Left forelimb (tissue), 1 donor: ENCODE measurements at places on chromosomes 6 and 20.

DNA sequence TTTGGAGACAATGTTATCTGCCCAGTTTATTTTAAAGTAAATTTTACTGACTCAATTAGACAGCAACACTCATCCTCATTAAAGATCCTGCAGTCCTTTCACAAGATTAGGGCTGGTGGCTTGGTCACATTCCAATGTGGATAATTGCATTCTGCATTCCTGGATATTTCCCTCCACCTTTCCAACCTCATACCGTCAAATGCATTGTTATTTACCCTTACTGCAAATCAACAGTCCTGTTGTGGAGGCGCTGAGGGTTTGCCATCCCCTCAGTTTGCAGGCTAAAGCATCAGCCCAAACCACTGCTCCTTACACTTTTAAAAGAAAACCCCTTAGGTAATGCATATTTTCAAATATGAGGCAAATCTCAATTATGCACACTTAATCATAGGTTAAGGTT is 5.4 kb downstream of the CITED2 start:
- no peak for DNase-seq

DNA sequence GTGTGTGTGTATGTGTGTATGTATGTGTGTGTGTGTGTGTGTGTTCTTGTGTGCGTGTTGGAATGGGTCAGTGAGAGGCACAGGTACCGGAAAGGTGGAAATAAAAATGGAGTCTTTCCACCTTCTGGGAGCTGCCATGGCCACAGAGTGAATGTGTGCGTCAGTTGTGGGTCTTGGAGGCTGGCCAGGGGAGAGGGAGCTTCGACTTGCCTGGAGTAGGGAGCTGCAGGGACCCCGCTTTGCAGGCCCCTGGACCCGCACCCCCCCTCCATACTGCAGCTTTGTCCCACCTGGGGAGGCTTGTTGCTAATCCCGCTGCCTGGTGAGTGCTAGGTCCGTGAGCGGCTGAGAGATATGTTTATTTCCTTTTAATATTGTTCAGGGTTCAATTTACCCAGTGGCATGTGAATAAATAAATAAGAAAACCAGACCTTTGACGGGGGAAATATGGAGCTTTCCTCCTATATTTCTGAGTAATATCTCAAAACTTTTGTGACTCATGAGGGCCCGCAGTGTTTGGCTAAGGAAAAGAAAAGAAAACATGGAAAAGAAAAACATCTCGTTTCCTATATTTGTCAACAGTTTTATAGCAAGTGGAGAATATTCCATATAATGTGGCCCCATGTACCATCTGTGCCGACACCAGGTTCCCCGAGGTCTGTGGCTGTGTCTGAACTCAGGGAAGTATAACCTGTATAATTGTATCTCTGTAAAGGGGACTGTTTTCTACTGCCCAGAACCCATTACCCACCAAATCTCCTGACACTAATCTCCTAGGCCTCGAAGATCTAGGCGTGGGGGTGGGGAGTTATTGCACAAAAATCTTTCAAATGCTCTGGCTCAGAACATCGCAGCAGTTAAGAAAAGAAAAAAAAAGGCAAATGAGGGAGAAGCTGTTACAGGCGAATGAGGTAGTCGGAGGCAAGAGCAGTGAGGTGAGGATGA is 24.6 kb upstream of the CCDC167 start:
- no peak for DNase-seq

GRCh38 chr6:169247991-169248390 is 5.7 kb downstream of the THBS2 start:
- DNase-seq = no peak

DNA sequence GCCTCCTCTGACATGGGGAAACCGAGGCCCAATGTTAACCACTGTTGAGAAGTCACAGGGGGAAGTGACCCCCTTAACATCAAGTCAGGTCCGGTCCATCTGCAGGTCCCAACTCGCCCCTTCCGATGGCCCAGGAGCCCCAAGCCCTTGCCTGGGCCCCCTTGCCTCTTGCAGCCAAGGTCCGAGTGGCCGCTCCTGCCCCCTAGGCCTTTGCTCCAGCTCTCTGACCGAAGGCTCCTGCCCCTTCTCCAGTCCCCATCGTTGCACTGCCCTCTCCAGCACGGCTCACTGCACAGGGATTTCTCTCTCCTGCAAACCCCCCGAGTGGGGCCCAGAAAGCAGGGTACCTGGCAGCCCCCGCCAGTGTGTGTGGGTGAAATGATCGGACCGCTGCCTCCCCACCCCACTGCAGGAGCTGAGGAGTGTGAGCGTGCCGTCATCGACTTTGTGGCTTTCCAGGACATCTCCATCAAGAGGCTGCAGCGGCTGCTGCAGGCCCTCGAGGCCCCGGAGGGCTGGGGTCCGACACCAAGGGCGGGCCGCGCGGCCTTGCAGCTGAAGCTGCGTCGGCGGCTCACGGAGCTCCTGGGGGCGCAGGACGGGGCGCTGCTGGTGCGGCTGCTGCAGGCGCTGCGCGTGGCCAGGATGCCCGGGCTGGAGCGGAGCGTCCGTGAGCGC is 1.6 kb downstream of the TNFRSF6B start:
- DNase-seq = no peak

- no peak for DNase-seq
These were observed 10.9 kb upstream of the E2F1 start for GRCh38 chr20:33697129-33697528.

DNA sequence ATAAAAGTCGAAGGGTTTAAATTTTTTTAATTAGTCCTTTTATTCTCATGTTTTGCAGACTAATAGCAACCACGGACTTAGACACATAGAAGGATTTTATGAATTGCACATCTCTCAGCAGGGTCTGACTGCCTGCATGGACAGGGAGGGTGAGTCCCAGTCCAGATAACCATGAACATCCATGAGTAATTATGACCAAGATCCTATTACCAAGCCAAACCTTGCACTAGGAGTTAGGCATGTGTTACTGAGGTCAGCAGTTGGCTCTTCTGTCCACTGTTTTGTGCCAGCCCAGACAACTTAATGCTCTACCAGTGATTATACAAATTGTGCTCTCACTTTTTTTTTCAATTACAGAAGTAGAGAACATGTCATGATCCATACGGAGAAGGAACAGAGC is 211.2 kb downstream of the MAFB start:
- DNase-seq = no peak

GRCh38 chr6:16277101-16277981 is 39.0 kb downstream of the GMPR start:
- no peak for DNase-seq

GRCh38 chr6:156780102-156780641 is 3.0 kb downstream of the ARID1B start:
- no peak for DNase-seq

- DNase-seq = no peak
These were observed 3.0 kb upstream of the CCR6 start for GRCh38 chr6:167119670-167120582.

DNA sequence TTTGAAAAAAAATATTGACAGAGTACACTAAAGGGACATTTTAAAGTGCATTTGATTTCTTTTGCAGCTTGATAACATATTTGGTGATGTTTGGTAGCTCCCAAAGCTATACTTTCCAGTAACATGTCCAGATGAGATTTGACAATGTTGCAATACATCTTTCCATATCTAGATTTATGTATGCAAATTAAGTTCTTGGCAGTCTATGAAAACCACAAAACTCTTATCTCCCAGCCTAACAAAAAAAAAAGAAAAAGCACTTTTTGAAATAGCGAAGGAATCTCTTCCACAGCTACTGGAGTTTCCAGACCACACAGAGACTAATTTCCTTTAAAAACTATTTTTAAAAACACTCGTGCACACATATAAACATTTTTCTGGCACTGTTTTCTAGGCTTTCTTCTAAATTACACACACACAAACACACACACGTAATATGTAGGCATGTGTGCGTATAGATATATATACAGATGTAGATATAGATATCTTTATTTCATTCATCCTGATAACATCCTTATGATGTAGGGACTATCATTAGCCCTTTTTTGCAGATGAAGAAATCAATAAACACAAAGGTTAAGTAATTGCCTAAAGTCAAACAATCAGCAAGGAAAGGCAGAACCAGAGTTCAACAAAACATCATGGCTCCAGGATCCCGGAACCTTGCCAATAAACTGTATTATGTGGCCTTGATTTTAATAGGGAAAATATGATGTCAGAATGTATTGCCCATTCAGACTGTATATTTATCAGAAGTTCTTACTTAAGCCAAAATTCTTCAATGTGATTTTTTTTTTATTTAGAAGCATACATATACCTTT is 93.3 kb downstream of the ADGRB3 start:
- DNase-seq = no peak

- no peak for DNase-seq
These were observed 44.8 kb downstream of the STK4 start for GRCh38 chr20:45011108-45011526.
